Spinal cord (tissue), 10 donors: ENCODE measurements at places on chromosomes 7 and 10. TPM values are rescaled to one million over a fixed set of nuclear protein-coding genes. Genes with fewer than 3 reads are reported as not detected.

NPC1L1 gene
- polyA plus RNA-seq: 0.10 TPM

GRIFIN gene
- polyA plus RNA-seq: 0.41 TPM

PAPOLB gene
- polyA plus RNA-seq: 0.20 TPM

DRGX gene
- polyA plus RNA-seq: 67.8 TPM

GNGT1 gene
- not detected for polyA plus RNA-seq

ARID5B gene
- polyA plus RNA-seq: 11.2 TPM

KCND2 gene
- polyA plus RNA-seq: 86.4 TPM

VSIR gene
- polyA plus RNA-seq: 39.0 TPM

ITGB1 gene
- polyA plus RNA-seq: 130 TPM

COMMD3 gene
- polyA plus RNA-seq: 69.6 TPM

C7orf57 gene
- polyA plus RNA-seq: 4.7 TPM

AMPH gene
- 109 TPM for polyA plus RNA-seq

TMEM273 gene
- polyA plus RNA-seq: 4.8 TPM

OPN4 gene
- polyA plus RNA-seq: not detected

MTG1 gene
- polyA plus RNA-seq: 91.2 TPM

SCART1 gene
- 1.9 TPM for polyA plus RNA-seq

AS3MT gene
- polyA plus RNA-seq: 11.8 TPM

CARD11 gene
- 1.2 TPM for polyA plus RNA-seq

AP4M1 gene
- 31.4 TPM for polyA plus RNA-seq

HOXA13 gene
- polyA plus RNA-seq: not detected

ADAMTS14 gene
- polyA plus RNA-seq: 2.0 TPM

METTL27 gene
- polyA plus RNA-seq: 0.66 TPM

CNTNAP2 gene
- 74.7 TPM for polyA plus RNA-seq

SH3PXD2A gene
- polyA plus RNA-seq: 23.1 TPM

SAP25 gene
- 3.4 TPM for polyA plus RNA-seq

NSUN6 gene
- 19.6 TPM for polyA plus RNA-seq

PROSER2 gene
- polyA plus RNA-seq: 2.4 TPM

AKR1C8 gene
- not detected for polyA plus RNA-seq

C10orf62 gene
- polyA plus RNA-seq: 0.26 TPM

PODXL gene
- 45.9 TPM for polyA plus RNA-seq

PKD2L1 gene
- polyA plus RNA-seq: 0.41 TPM

MMRN2 gene
- polyA plus RNA-seq: 14.6 TPM

HABP2 gene
- 0.17 TPM for polyA plus RNA-seq

PIP gene
- not detected for polyA plus RNA-seq

CNNM1 gene
- polyA plus RNA-seq: 6.5 TPM

CUZD1 gene
- polyA plus RNA-seq: 2.0 TPM

EPO gene
- polyA plus RNA-seq: 0.44 TPM

HOXA6 gene
- polyA plus RNA-seq: 47.4 TPM

CALML5 gene
- polyA plus RNA-seq: not detected

CAV1 gene
- polyA plus RNA-seq: 38.0 TPM

CALHM3 gene
- polyA plus RNA-seq: not detected
